ENCODE measurements at places on chromosomes 2 and 18. TPM values are rescaled to one million over a fixed set of nuclear protein-coding genes. Genes with fewer than 3 reads are reported as not detected.

KHK gene
- total RNA-seq, result 12.4 TPM

RNF125 gene
- total RNA-seq, result 34.6 TPM

TBR1 gene
- total RNA-seq, result 0.05 TPM

DNA sequence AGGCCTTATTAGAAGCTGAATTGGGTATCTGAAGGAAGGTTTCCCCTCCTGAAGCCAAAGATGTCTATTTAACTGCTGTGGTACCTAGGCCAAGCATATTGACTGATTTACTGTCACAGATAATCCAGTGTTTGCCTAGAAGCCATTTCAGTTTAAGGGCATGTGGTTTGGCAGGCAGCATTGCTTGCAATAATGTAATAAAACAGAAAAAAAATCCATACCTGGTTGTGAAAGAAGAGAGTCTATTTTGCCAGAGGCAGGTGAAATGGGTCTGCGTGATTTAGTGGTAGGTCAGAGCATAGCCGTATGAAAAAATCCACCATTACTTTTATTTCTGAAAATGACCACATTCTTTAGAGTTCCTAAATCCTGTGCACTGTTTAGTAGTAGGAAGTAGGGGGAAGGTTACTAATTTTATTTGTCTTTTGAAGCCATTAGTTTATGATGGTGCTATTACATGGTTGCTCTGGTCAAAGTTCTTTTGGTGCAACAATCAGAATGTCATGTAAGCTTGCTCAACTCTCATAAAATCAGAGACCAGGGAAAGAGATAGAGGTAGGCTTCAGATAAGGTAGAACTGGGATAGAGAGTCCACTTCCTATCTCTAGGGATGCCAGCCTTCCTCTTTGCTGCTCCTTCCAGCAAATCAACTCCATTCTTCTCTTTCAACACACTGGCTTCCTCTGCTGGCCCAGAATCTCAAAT lies 343.4 kb downstream of the GPD2 start:
- H3K4me1 ChIP-seq, result no peaks in the 10 kb centered on the region
- no peak overlapping the region for H3K27ac ChIP-seq
- no peaks in the 10 kb centered on the region for H3K36me3 ChIP-seq
- DNase-seq, result no peak

GRCh38 chr2:74696829-74697228 lies 42.8 kb downstream of the SEMA4F start:
- H3K27me3 ChIP-seq, result peaks cover 10% of the 10 kb centered on the region
- no peak overlapping the region for H3K4me3 ChIP-seq
- no peak for DNase-seq

- H3K27ac ChIP-seq, result no peak overlapping the region
- H3K27me3 ChIP-seq, result no peaks in the 10 kb centered on the region
- no peaks in the 10 kb centered on the region for H3K36me3 ChIP-seq
- H3K4me1 ChIP-seq, result no peaks in the 10 kb centered on the region
- no peak overlapping the region for H3K4me3 ChIP-seq
- DNase-seq, result no peak
Observed at GRCh38 chr2:209456489-209456888, 32.6 kb downstream of the MAP2 start.

- no peak for DNase-seq
- no peaks in the 10 kb centered on the region for H3K27me3 ChIP-seq
- H3K27ac ChIP-seq, result no peak overlapping the region
- peaks cover 14% of the 10 kb centered on the region for H3K36me3 ChIP-seq
- H3K4me3 ChIP-seq, result no peak overlapping the region
- peaks cover 10% of the 10 kb centered on the region for H3K4me1 ChIP-seq
Observed at GRCh38 chr18:14124689-14125088, 7.5 kb downstream of the ZNF519 start.

All from activated T-helper 1 cell treated with anti-CD3 and anti-CD28 coated beads, Interleukin-12 subunit alpha, Interleukin-12 subunit beta, Interleukin-2, Interleukin-4 antibody, amounts not matched to agents 30 ng/mL and 10 ng/mL and 1 ng/mL, durations not matched to agents 14 hours and 24 hours and 36 hours (primary cell).